HT-29 (cell line): ENCODE measurements at places on chromosomes 7 and 10. TPM values are rescaled to one million over a fixed set of nuclear protein-coding genes. Genes with fewer than 3 reads are reported as not detected.

The IL6 gene
- total RNA-seq = not detected in 2 replicates

The TMEM273 gene
- total RNA-seq = not detected in 2 replicates

The PAX4 gene
- 1.0 and 2.5 TPM in 2 replicates for total RNA-seq

The PRPS1L1 gene
- not detected in 2 replicates for total RNA-seq

The NPFFR1 gene
- 2.9 and 4.4 TPM in 2 replicates for total RNA-seq

The FAM131B gene
- 13.2 and 17.6 TPM in 2 replicates for total RNA-seq

The TBC1D12 gene
- total RNA-seq = 5.8 TPM in 2 replicates

The NEUROD6 gene
- not detected in 2 replicates for total RNA-seq

The GIMAP1 gene
- not detected in 2 replicates for total RNA-seq

The GBF1 gene
- 28.6 and 32.5 TPM in 2 replicates for total RNA-seq

The MACROH2A2 gene
- total RNA-seq = not detected in 2 replicates

The UCN3 gene
- 0.36 and 0.60 TPM in 2 replicates for total RNA-seq

The EN2 gene
- total RNA-seq = not detected in 2 replicates

The UROS gene
- total RNA-seq = 44.0 and 48.0 TPM in 2 replicates

The PNLIPRP2 gene
- total RNA-seq = not detected in 2 replicates

The CCL26 gene
- not detected in 2 replicates for total RNA-seq

The MYH16 gene
- total RNA-seq = 0.05 TPM in 1 of 2 replicates, not detected in the other

The SPDYE1 gene
- total RNA-seq = not detected in 2 replicates

The LRIT1 gene
- total RNA-seq = not detected in 2 replicates

The PAX2 gene
- not detected in 2 replicates for total RNA-seq

The ACHE gene
- total RNA-seq = 0.13 and 1.1 TPM in 2 replicates

The LRRC4 gene
- not detected in 2 replicates for total RNA-seq

The PIK3AP1 gene
- 10.7 and 12.8 TPM in 2 replicates for total RNA-seq

The PRLHR gene
- total RNA-seq = not detected in 2 replicates

The PRXL2A gene
- 8.6 and 9.3 TPM in 2 replicates for total RNA-seq

The ATG9B gene
- total RNA-seq = 0.47 and 1.0 TPM in 2 replicates

The TAS2R39 gene
- not detected in 2 replicates for total RNA-seq

The H2BK1 gene
- total RNA-seq = not detected in 2 replicates

The GTPBP10 gene
- 4.5 and 8.1 TPM in 2 replicates for total RNA-seq

The AP1S1 gene
- total RNA-seq = 272 and 277 TPM in 2 replicates

The STOX1 gene
- total RNA-seq = 0.69 and 2.5 TPM in 2 replicates

The BUB3 gene
- total RNA-seq = 264 and 274 TPM in 2 replicates

The TMEM236 gene
- total RNA-seq = not detected in 2 replicates

The ACSM6 gene
- total RNA-seq = not detected in 2 replicates

The C10orf143 gene
- total RNA-seq = 0.91 TPM in 1 of 2 replicates, not detected in the other

The PRKRIP1 gene
- total RNA-seq = 34.8 and 38.8 TPM in 2 replicates

The GJD4 gene
- total RNA-seq = not detected in 2 replicates

The PLPP4 gene
- not detected in 2 replicates for total RNA-seq

The SH2D4B gene
- total RNA-seq = not detected in 2 replicates

The GDF2 gene
- not detected in 2 replicates for total RNA-seq

The ZEB1 gene
- total RNA-seq = 0.37 and 1.2 TPM in 2 replicates

The NAT16 gene
- 0.13 TPM in 2 replicates for total RNA-seq

The FAM237B gene
- total RNA-seq = not detected in 2 replicates

The CPN1 gene
- not detected in 2 replicates for total RNA-seq

The TEX47 gene
- total RNA-seq = not detected in 2 replicates

The OR2A12 gene
- total RNA-seq = not detected in 2 replicates

The ITGA8 gene
- total RNA-seq = not detected in 2 replicates

The KCNMA1 gene
- total RNA-seq = 0.08 TPM in 1 of 2 replicates, not detected in the other

The PON2 gene
- 46.3 and 51.1 TPM in 2 replicates for total RNA-seq

The SYT15B gene
- total RNA-seq = not detected in 2 replicates

The CFTR gene
- 34.2 and 39.9 TPM in 2 replicates for total RNA-seq

The MRLN gene
- not detected in 2 replicates for total RNA-seq

The CPXM2 gene
- total RNA-seq = not detected in 2 replicates

The MYOF gene
- total RNA-seq = 16.1 and 19.2 TPM in 2 replicates

The NCF1 gene
- not detected in 2 replicates for total RNA-seq

The TYW1B gene
- total RNA-seq = 1.5 and 2.5 TPM in 2 replicates

The AGR3 gene
- total RNA-seq = 6.2 and 17.9 TPM in 2 replicates
